Stimulated activated CD8-positive, alpha-beta memory T cell treated with anti-CD3 and anti-CD28 coated beads, Interleukin-4, amount 100 ng/mL, for 1 hour (primary cell): ENCODE measurements at places on chromosomes 5 and 9.

DNA sequence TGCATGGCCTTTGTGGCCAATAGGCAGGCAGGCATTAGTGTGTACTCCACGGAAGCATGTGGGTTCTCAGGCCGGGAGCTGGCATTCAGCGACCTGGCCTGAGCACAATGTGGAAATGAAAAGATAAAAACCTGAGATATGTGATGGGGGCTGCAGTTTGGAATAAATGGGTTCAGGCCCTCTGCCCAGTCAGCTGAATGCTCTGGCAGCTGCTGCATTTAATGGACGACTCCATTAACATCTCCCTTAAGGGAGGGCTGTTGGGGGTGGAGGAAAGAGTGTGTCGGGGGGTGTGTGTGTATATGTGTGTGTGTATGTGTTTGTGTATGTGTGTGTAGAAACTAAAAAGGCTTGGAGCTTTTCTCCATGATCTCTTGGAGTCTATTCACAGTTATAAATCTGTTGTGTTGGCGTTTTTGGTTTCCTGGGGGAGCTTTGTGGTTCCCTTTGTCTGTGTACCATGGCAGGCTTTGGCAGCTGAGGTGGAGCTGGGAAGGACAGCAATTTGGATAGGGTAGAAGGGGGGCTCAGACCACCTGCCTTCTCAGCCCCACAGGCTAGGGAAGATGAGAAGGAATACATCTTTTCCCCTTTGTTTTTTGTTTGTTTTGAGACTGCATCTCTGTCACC lies 27.3 kb upstream of the HSPA9 start:
- DNase-seq: no peak

- DNase-seq: no peak
Measured at GRCh38 chr9:34662526-34663302, at the start of gene CCL27. Gene CCL27, minus strand, starts transcription at chr9:34662657. Its CDS starts 24 bp downstream, at chr9:34662633.

DNA sequence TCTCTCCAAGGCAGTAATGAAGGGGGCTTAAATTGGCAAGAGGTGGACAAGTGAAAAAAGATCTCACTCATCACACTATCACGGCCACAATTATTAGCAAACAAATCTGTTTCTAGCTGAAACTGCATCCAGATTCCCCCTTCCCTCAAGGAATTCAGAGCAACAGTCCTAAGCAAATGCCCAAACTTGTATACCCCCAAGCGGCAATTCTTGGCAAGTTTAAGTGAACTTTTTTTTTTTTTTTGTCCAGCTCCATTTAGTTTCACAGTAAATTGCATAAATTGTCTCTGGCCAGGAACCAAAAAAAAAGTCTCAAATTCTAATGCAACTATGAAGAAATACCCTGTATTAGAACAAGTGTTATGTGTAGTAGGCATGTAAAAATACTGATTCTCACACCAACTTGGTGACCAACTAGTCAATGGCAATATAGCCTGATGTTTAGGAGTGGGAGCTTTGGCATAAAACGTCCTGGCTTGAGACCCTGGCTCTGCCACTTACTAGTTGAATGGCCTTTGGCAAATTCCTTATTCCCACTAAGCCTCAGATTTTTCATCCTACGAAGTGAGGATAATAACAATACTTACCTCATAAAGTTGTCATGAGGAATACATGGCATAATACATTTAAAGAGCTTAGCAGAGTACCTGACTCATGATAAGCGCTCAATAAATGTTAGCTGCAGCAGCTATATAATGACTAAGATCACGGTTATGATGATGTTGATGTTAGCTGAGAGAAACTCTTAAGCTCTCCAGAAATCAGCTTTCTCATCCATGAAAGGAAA lies 193.2 kb downstream of the ADAMTSL1 start:
- DNase-seq: no peak

DNA sequence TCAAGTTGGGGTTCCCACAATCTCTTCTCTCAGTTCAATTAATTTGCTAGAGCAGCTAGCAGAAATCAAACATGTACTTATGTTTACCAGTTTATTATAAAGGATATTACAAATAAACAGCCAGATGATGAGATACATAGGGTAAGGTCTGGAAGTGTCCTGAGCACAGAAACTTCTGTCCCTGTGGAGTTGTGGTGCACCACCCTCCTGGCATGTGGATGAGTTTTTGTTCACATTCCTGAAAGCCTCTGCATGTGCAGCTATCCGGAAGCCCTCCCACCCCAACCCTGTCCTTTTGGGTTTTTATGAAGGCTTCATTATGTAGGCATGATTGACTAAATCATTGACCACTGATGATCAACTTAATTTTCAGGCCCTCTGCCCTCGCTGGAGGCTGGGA lies 791.2 kb upstream of the ZNF608 start:
- no peak for DNase-seq

- DNase-seq: no peak
Measured at GRCh38 chr9:134565316-134565915, 76.2 kb upstream of the COL5A1 start.

DNA sequence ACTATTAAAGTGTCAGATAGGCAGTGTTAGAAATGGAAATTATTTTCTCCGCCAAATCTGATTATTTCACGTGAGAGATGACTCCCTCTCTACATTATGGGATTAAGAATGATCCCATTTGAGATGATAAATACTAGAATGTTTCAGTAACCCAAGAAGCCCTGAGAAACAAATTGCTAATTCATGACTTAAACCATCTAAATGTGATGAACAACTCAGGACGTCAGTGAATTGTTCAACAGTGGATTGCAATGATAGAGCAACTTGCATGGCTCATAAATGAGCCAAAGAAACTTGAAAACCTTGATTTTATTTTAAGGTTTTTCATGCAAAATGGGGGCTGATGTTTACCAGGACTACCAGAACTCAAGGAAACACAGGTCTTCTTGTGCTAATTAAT lies 350.5 kb upstream of the WWC1 start:
- no peak for DNase-seq

GRCh38 chr9:129198319-129199043 lies 20.4 kb upstream of the IER5L start:
- no peak for DNase-seq

GRCh38 chr5:135643881-135644766 lies 65.3 kb upstream of the CXCL14 start:
- no peak for DNase-seq

DNA sequence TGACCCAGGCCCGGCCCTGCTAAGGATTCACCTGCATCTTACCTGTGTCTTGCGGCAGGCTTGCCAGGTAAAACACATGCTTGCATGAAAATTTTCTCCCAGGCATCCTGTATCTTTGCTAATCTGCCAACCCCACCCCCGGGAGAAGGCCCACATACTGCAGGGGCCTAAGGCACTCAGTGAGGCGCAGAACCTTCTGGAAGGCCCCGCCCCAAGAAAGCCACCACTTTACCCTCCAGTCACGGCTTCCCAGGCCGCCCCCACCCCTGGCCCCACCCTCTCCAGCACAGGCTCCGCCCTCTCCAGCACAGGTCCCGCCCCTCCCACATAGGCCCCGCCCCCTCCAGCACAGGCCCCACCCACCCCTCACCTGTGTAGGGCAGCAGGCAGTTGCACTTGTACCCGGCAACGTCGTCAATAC lies 29.8 kb upstream of the SEC16A start:
- DNase-seq: no peak

DNA sequence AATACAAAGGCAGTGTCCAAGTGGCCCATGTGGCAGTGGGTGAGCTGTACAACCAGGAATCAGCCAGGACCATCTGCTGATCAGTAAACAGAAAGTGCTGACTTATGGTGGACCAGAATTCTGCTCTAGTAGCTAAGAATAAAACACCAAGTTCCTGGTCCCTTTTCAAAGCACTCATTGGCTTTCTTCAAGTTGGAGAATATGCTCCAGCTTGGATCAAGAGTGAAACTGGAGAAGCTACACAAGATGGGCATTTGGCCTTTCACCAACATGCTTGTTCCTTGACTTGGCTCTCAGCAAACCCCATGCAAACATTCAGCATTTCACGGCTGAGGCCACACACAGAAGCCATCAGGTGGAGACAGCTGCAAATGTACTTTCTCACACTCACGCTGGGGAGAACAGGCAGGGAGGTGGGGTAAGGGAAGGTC lies 32.1 kb downstream of the MARCHF3 start:
- no peak for DNase-seq

DNA sequence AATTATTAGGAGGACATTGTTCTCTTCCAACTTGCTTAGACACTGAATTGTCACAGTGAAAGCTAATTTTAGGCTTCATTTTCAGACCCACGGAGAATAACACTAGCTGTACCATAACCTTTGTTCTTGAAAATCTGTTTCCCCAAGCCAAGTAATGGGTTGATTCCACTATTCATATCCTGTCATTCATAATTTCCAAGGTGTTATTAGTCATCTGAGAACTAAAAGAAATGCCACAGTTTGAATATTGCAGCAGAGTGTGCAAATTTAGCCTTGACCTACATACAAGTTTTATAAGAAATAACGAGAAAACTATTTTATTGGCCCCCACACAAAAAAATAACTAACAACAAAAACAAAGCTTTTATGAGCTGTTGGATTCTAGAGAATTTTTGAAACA lies 148.5 kb upstream of the TYRP1 start:
- no peak for DNase-seq

DNA sequence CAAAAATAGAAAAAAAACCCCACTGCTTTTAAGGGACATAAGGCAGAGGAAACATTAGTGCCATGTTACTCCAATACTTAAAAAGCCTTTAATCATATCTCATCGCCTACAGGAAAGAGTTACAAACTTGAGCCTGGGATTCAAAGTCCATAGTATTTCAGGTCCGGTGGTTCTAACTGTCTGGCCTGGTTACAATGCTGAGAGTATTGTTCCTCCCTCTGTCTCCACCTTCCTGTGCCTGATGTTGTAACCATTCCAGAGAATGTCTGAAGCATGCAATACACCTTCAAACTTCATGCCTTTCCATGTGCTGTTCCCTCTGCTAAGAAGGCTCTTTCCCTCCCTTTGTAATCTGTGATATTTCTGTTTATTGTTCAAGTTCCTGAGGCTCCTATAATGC lies 41.6 kb upstream of the SLC36A2 start:
- no peak for DNase-seq

- DNase-seq: no peak
Measured at GRCh38 chr5:95241635-95242034, 43.3 kb downstream of the MCTP1 start.

- DNase-seq: no peak
Measured at GRCh38 chr5:159393854-159394274, 63.6 kb upstream of the IL12B start.

GRCh38 chr5:167166696-167167095 lies 1124.7 kb upstream of the WWC1 start:
- no peak for DNase-seq

DNA sequence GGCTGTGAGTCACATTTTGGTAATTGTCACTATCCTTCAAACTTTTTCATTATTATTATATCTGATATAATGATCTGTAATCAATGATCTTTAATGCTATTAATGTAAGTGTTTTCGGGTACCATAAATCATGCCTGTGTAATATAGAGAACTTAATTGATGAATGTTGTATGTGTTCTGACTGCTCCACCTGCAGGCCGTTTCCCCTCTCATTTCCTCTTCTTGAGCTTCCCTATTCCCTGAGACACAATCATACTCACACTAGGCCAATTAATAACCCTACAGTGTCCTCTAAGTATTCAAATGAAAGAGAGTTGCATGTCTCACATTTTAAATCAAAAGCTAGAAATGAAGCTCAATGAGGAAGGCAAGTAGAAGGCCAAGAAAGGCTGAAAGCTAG lies 420.9 kb upstream of the SGCD start:
- DNase-seq: no peak

- DNase-seq: no peak
Measured at GRCh38 chr9:7266911-7267595, 509.3 kb downstream of the KDM4C start.

DNA sequence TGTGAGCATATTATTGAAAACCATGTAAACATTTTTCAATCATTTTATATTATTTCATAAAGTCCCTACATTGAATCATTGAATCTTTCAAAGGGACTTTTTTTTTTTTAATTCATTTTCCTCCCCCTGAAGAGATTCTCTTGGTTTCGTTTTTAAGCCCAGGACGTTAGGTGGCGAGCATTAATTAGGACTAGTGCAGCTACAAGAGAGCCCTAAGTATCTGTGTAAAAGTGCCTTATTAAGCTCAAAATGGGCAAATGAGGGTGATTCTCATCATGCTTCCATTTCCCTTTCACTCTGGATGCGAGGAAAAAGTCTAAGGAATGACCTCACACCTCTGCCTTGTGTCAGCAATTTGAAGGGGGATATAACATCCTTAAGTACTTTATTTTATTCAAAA lies 517.9 kb upstream of the ITGA1 start:
- DNase-seq: no peak

GRCh38 chr5:103801681-103802080 lies 239.1 kb upstream of the NUDT12 start:
- no peak for DNase-seq

DNA sequence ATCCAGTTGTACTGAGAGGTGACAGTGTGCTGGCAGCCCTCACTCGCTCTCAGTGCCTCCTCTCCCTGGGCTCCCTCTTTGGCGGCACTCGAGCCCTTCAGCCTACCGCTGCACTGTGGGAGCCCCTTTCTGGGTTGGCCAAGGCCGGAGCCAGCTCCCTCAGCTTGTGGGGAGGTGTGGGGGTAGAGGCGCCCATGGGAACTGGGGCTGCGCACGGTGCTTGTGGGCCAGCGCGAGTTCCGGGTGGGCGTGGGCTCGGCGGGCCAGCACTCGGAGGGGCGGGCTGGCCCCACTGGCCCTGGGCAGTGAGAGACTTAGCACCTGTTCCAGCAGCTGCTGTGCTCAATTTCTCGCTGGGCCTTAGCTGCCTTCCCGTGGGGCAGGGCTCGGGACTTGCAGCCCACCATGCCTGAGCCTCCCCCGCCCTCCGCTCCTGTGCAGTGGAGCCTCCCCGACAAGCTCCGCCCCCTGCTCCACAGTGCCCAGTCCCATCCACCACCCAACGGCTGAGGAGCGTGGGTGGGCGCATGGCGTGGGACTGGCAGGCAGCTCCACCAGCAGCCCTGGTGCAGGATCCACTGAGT lies 342.2 kb upstream of the ZNF608 start:
- DNase-seq: no peak

DNA sequence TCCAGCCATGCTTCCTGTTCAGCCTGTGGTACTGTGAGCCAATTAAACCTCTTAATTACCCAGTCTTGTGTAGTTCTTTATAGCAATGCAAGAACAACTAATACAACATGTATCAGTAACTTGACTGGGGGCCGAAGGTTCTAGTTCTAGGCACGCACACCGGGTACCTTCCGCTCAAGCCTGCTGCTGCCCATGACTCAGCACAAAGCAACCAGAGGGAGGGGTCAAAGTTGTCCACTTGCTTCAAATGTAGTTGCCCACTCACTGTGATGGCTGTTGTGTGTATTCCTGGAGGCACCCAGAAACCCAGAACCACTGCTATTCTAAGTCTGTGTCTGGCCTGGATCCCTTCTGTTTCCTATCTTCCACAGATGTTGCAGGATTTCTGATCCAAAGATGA lies 222.6 kb downstream of the FRMD3 start:
- no peak for DNase-seq

- DNase-seq: no peak
Measured at GRCh38 chr5:72906806-72907205, 49.0 kb upstream of the FCHO2 start.
